Dorsolateral prefrontal cortex (tissue), 122 donors: ENCODE measurements at places on chromosomes 2 and 18.
A peak's percentile ranks its signal among the peaks of the same experiment; 100 is the strongest.

GRCh38 chr2:241867776-241868420 is 1.6 kb upstream of the RTP5 start:
- DNase-seq: no peak

GRCh38 chr18:63829886-63830285 is 54.7 kb downstream of the SERPINB7 start:
- DNase-seq: no peak

DNA sequence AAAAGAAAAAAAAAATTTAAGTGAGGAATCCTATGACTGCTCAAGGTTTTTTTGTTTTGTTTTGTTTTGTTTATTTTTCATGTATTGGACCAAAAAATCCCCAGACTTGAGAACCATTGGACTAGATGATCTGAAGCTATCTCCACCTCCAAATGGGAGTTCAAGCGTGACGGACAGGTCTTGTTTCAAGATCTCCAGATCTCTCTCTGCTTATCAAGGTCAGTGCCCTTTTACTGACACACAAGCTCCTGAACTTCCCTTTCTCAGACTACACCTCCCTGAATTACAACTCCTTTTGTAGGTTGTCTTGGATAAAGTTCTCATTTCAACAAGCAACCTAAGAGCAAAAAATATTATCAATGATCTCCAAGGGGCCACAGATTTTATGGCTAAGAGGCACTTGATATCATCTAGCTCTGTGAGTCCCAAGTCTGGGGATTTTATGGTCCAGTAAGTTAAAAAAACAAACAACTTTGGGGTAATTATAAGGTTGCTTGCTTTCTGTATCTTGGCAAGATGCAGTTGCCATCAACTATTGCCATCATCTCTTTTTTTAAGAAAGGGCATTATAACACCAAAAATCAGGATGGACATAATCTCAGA is 396.0 kb upstream of the ATP5MC3 start:
- DNase-seq: no peak

DNA sequence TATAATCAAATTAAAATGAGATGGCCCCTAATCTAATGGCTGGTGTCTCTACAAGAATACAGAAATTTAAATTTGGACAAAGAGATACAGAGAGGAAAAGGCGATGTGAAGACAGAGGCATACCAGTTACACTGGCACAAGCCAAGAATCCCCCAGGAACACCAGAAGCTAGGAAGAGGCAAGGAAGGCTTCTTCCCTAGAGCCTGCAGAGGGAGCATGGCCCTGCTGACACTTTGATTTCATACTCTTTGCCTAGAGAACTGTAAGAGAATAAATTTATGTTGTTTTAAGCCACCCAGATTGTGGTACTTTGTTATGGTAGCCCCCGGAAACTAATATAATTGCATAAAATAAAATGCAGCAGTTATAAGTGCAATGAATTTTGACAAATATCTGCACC is 671.4 kb downstream of the MBD2 start:
- DNase-seq: no peak

GRCh38 chr2:96099861-96100798 is 16.2 kb downstream of the ADRA2B start:
- DNase-seq: peak; percentile 38

GRCh38 chr2:69118609-69119008 is 105.6 kb downstream of the ANTXR1 start:
- no peak for DNase-seq

DNA sequence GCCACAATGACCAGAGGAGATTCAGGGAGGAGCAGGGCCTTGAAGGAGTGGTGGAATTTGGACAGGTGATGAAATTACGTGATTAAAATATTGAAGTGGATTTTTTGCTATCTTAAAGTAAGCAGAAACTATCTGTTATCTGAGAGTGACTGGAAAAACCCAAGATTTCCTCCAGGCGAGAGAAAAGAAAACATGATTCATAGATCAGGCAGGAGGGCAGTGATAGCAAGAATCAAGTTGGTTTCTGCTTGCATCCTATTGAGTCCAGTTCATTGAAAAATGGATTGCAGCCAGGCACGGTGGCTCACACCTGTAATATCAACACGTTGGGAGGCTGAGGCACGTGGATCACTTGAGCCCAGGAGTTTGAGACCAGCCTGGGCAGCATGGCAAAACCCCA is 127.8 kb downstream of the NXPH2 start:
- no peak for DNase-seq

DNA sequence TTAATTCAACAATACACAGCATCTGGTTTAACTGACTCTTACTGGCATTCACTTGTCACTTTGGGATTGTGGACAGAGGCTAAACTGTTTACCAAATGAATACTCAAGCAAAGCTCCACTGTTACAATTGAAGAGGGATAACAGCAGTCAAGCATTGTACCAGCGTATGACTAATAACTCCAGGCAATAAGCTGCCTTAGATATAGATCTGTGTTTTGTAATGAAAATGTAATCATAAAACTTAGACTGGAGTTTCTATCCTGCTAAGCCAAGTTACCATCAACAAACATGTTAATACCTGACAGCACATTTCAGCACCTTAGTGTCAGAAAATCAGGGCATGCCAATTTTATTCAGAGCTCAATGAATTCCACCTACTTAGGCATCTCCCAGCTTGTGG is 889.5 kb downstream of the EPHA4 start:
- no peak for DNase-seq

GRCh38 chr2:48356701-48357325 is 173.1 kb upstream of the STON1 start:
- DNase-seq: no peak

DNA sequence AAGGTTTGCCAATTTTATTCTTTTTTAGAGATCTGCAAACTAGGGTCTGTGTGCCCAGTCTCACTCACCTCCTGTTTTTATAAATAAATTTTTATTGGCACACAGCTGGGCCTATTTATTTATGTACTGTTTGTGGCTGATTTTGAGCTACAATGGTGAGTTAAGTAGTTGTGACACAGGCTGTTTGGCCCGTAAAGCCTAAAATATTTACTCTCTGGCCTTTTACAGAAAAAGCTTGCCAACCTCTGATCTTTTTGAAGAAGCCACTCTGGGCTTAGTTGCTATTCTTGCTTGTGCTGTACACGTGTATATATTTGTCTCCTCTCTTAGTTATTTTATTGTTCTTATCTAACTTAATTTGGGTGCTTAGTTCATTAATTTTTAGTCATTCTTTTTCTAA is 14.5 kb downstream of the NAB1 start:
- no peak for DNase-seq

DNA sequence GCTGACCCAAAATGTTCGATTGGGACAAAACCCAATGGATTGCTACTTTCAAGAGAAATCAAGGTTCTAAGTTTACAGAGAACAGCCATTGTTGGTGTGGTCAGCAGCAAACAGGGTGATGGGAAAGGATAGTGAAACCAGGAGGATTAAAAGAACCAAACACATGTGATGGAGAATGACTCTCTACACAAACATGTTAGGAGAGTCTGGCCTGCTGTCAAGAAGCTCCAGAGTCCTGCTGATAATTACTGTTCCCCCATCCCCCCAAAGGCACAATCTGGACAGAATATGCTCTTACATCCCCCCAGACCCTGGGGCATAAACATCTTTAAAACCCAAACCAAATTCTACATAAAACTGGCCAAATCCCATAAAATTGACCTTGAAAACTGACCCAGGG is 32.0 kb upstream of the ACYP2 start:
- no peak for DNase-seq

- DNase-seq: no peak
These were observed 45.6 kb upstream of the ITGAV start for GRCh38 chr2:186544255-186544675.

DNA sequence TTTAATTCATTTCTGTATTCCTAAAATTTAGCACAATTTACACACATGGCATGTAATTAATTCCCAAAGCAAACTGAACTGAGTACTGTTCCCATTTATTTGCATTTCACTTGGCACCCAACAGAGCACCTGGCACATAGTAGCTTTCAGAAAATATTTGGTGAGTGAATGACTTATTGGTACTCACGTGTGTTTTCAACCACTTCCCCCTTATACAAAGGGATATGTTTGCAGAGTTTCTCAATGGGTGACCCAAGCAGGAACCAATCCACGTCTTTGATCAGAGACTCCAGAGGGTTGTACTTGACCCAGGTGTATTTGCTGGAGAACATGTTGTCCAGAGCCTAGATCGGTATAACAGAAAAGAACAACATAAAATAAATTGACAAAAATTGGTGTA is 6.6 kb downstream of the GKN2 start:
- no peak for DNase-seq

DNA sequence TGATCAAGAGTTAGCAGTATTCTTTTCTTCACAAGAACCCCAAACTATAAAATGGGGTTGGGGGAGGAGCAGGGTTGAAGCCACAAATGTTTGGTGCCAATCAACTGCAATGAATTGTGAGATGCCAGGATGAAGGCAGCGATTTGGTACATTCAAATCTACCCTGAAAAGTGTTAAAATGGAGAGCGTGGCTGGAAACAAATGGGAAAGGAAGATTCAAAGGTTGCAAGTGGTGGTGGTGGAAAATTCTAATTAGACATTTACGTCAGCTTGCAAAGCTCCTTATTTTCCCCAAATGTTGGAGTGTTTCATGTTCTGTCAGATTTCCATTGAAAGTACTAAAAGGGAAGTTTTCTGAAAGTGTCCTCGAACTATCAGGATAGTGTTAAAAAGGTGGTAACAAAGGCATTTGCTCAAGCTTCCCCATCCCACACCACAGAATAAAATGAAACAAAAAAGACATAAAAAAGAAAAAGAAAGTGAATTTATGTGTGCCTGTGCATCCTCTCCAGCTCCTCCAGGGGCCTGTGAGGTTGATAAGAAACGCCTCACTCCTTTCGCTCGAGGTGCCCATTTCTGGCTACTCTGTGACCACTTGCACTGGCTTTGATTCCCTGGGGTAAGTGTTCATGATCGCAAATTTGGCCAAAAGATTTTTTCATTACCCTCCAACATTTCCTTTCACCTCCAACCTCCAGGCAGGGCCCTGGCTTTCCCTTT is 424.1 kb upstream of the POU3F3 start:
- DNase-seq: no peak

GRCh38 chr2:232466221-232466620 is 10.3 kb downstream of the ALPI start:
- no peak for DNase-seq

- no peak for DNase-seq
These were observed 7.1 kb upstream of the KCMF1 start for GRCh38 chr2:84963692-84964405.
